ENCODE measurements at places on chromosomes 1 and 21.

- DNase-seq, result no peak
Measured at GRCh38 chr1:185483217-185483616, 166.2 kb upstream of the IVNS1ABP start.

DNA sequence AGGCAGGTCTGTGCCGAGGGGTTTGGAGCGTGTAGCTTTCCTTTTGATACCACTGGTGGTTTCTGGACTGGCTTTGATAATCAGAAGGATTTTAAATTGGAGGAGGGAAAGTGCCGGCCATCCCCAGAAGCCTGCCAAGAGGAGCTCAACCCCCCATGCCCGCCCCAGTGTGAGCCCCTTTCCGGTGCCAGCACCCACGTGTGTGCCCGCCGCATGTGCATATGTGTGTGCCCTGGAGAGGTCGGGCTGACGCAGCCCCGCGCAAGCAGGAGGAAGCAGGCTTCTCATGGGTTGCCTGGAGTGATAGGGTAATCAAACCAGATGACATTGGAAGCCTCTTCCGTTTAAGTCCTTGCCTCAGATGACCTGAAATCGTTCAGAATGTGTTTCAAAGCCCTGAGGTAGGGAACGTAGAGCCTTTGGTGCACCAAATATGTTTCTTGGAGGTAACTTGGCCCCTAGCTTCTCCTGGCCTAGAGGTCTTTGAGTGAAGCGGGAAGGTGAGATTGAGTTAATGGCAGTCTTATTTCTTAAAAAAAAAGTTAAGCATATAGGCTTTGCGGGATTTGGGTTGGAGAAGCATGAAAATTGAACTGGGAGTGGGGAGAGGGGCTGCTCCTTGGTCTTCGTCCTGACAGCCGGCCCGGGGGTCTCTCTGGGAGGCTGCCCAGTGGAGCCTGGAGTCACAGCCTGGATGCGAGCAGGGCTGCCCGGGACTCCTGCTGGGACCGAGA lies 34.1 kb upstream of the ARHGEF16 start:
- no peak for DNase-seq

DNA sequence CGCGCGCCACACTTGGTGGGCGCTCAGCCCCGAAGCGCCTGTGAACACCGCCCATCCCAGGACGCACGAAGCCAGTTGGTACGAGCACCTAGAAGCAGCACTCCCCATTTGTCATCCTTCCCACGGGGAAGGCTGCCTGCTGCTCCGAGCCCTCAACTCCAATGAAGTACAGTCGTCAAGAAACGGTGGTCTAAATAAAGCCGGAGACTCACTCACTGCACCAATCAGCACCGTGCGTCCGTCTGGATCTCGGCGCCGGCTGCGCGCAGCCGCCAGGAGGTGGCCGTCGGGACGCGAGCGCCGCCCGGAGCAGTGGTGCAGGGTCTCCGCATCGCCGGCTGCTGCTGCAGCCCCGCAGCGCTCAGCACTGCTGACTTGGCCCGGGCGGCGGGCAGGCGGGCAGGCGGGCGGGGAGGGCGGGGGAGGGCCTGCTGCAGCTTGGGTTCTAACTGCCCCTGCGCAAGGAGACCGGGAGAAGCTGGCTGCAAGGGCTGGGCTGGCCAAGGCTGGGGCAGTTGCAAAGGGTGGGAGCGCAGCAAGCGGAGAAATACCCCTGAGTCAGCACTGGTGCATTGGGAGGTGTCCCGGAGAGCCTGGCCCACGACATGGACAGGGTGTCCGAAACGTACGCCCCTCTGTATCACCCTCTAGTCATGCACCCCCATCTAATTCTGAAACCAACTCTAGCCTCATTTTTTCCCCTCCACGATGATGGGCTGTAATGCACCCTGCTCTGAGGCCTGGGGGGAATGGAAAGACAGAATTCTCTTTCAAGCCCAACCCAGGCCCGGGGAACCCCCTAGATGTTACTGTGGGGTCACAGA lies 35.8 kb upstream of the H6PD start:
- no peak for DNase-seq

GRCh38 chr1:7464736-7465135 lies 306.4 kb upstream of the VAMP3 start:
- DNase-seq, result no peak

GRCh38 chr1:117373932-117374331 lies 6.7 kb downstream of the MAN1A2 start:
- DNase-seq, result no peak

DNA sequence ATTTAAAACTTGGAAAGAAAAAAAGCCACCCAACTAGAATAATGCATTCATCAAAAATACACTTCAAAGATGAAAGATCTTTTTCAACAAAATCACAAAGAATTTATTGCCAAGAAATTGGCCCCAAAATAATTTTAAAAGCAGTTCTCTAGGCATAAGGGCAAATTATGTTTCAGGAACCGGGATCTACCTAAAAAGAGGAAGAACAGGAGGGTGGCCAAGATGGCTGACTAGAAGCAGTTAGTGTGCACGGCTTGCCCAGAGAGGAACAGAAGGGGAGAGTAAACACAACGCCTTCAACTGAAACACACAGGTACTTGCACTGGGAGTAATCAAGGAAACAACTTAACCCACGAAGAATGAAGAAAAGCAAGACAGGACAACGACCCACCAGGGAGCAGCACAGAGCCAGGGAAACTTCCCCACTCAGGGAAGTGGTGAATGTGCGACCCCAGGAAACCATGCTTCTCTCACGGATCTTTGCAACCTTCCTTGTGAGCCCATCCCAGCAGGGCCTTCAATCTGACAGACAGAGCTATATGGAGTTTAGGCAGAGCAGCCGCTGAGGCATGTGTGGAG lies 46.1 kb downstream of the ACKR1 start:
- DNase-seq, result no peak

GRCh38 chr1:65299328-65299727 lies 10.0 kb upstream of the DNAJC6 start:
- DNase-seq, result no peak

DNA sequence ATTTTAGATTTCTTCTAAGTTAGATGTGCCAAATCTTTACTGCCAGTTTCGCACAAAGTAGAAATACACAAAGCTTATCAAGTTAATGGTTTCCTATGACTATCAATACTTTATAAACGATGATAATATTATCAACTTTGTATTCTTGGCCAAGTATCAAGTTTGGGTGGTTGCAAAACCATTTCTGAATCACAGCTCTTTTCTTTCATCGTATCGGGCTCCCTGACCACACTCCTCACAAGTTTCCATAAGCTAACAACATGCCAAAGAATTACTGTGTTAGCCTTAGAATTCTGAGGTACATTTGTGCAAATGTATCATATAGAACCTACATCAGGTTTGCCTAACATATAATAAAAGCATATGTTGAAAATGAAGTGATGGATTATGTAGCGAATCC lies 311.0 kb downstream of the KCTD3 start:
- DNase-seq, result no peak

- DNase-seq, result no peak
Measured at GRCh38 chr21:44589094-44589493, 3.2 kb downstream of the KRTAP10-6 start.

- DNase-seq, result no peak
Measured at GRCh38 chr1:33743221-33743998, 120.5 kb upstream of the HMGB4 start.

DNA sequence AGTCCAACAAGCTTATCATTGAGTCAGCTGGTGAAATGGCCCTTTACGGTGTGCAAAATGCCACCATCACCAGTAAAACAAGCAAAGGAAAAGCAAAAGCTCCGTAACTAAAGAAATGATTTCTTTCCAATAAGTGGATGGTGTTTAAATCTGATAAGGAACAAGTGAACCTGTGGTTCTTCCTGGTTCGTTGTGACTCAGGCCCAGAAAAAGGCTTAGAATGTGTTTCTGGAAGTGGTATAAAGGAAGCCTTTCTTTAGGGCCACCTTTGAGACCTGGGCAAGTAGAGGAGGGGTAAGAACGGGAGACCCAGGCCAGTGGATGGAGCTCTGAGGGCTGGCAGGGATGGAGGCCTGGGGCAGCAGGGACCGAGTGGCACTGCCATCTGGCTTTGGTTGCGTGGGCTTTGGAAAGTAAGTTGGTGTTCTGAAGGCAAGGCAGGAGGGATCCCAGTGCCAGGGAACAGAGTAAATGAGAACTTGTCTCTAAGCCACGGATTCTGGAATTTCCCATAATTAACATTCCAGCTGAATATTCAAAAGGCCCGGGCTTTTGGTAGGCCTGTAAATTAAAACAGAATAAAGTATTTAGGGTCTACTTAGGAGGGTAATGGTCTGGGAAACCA lies 87.9 kb upstream of the LMO4 start:
- no peak for DNase-seq

- DNase-seq, result no peak
Measured at GRCh38 chr1:234684856-234685255, 74.9 kb upstream of the IRF2BP2 start.

DNA sequence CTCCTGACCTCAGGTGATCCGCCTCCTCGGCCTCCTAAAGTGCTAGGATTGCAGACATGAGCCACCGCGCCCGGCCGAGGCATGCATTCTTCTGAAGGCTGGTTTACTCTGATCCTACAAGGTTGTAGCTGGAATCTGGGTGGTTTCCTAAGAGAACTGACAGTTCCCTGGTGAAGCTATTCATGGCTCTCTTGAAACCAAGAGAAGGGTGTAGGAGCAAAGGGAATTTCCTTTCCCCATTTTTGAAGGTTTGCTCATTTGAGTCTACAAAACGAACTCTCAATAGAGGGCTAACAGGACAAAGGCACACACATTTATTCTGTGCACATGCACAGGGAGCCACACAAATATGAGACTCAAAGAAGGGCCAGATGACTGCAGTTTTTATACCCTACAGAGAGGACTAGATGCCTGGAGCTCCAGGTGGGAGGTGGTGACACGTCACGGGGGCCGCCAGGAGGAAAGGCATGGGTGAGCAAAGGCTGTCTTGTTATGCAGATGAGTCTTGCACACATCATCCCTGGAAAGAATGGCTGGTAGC lies 49.5 kb upstream of the ERRFI1 start:
- DNase-seq, result no peak

DNA sequence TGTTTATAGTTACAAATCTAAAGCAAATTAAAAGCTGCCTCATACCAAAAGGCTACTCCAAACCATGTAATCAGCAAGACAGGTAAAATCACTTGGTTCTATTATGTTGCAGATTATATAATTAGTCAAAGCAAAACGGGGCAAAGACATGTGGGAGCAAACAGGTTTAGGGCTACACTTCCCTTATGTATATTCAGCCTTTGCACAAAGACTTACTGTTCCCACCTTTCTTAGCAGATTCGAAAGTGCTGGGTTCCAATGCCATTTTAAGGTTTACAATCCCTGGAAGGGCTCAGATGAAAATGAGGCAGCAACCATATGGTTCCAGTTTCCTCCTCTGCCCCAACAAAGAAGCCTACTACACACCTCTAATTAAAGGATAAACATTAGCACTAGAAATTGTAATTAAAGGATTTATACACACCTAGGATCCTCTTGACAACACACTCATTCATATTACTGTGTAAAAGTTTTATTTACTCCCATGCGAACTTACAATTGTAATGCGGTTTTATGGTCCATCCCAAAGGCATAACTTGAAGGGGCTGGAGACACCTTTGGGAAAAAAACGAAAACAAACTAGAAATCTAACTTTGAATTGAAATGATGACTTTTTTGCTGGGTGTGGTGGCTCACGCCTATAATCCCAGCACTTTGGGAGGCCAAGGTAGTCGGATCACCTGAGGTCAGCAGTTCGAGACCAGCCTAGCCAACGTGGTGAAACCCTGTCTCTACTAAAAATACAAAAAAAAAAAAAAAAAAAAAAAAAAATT lies 117.3 kb upstream of the PKN2 start:
- DNase-seq, result no peak

- no peak for DNase-seq
Measured at GRCh38 chr1:66276218-66276617, 257.7 kb upstream of the SGIP1 start.

DNA sequence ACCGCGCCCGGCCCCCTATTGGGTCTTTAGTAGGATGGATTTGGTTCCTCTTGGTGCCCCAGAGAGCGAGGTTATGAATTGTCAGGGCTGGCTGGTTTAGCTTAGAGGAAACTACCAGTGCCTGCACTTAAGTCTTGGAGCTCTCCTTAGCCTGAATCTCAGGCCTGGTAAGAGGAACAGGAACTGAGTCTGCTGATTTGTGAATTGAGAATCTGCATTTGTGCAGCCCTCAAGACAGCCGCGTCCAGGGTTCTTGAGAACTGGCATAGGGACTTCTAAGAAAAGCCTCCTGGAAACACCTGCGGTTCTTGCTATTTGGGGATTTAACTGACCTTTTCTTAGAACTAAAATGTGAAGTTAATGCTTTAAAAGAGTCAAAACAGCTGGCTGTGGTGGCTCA lies 1.7 kb downstream of the NECAP2 start:
- peak; percentile 25 for DNase-seq

GRCh38 chr1:154567386-154568156 lies at the start of gene CHRNB2:
Gene CHRNB2, plus strand, starts transcription at chr1:154567778. Its CDS starts 267 bp downstream, at chr1:154568045.
- DNase-seq, result peak; percentile 75

- no peak for DNase-seq
Measured at GRCh38 chr1:8939362-8939995, 6.2 kb upstream of the CA6 start.

GRCh38 chr1:22224091-22224490 lies 81.2 kb upstream of the WNT4 start:
- DNase-seq, result no peak

GRCh38 chr1:205235951-205236350 lies 8.2 kb downstream of the TMCC2 start:
- no peak for DNase-seq

GRCh38 chr1:32112806-32113375 lies 5.0 kb downstream of the KPNA6 start:
- no peak for DNase-seq

- no peak for DNase-seq
Measured at GRCh38 chr1:198443365-198444233, 96.9 kb downstream of the ATP6V1G3 start.

- DNase-seq, result no peak
Measured at GRCh38 chr21:32424191-32424535, 11.7 kb downstream of the EVA1C start.

DNA sequence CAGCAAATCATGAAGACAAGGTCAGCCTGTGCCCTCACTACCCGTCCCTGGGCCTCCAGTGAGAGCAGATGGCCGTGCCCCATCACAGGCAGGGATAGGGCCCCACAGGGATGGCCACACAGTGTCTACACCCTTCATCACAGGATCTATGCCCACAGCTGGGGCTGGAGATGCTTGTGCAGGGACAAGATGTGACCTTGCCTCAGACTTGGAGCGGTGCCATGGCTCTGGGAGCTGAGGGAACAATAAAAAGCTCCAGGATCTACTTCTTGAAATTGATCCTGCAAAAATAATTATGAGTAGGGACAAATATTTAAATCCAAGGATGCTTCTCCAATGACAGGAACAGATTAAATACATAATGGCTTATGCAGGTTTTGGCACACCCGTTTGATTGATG lies 25.4 kb upstream of the TCEA3 start:
- no peak for DNase-seq

- DNase-seq, result no peak
Measured at GRCh38 chr1:53909946-53910345, 16.0 kb downstream of the DIO1 start.

DNA sequence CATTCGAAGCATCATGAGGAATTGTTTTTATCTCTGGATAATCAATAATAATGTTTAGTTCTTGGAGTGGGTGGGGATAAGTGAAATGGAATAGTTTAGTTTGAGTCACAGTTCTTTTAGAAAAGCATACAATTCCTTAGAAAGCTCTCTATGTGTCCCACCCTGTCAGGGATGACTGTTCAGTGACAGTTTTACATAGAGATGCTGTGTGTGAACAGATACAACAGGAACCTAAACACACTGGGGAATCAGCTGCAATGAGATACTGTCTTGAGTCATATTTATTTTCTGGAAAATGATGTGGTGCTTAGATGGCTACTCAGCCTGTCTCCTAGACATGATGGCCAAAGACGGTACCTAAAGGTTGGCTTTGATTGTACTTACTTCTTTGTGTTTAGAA lies 25.7 kb upstream of the CCDC190 start:
- no peak for DNase-seq

GRCh38 chr1:32208469-32208868 lies 420 bp upstream of the DCDC2B start:
- peak; percentile 65 for DNase-seq

Data from B cell (primary cell).